Hepatic stellate cell (primary cell): ENCODE measurements at places on chromosomes 7 and 10.

DNA sequence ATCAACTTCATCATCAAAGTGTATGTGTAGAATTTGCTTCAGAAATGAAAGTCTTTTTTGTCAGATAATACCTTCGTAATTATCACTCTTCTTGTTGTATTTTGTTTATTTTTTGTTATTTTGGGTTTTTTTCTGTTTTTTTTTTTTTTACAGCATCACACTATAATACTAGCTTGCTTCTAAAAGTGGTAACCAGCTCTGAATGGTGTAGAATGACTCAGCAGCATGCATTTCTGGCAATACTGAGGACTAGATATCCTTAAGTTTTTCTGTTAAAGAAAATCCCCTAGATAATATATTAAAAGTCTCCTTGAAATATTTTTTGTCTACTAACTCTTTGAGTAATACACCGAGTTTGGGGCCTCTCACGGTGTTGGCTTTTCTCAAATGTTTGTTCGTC is 109.1 kb downstream of the LMBR1 start:
- no peak for DNase-seq

DNA sequence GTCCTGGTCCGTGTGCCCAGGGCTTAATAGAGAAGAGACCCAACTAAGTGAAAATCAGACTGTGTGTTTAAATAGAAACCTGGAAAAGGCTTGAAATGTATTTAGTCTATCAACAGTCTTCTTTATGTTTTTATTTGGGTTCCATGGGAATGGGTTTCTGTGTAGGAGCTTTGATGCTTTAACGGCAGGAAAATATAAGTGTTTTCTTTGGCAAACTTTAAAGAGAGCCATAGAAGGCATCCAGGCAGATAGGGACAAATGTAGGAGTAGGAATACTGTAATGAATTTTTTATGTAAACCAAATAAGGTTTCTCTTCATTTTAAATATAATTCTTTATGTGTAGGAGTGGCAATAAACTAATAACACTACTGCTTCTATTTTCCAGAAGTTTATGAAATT is 989.0 kb downstream of the GATA3 start:
- DNase-seq: no peak

DNA sequence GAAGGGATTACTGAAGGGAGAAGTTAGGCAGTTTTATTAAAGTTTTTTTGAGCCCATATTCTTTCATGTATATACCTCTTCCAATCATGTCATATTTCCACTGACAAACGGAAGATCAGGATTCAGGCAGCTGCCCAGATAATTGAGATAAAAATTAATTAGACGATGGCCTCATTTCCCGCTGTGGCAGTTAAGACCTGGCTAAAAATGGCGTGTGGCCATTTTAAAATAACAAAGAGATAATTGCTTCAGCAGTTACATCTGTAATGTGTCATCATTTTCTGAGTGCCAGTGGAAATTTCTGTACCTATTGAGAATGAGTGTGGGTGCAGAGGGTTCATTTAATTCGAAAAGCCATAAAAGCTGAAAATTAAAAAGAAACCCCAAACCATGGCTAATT is 215.1 kb downstream of the STK31 start:
- no peak for DNase-seq

- no peak for DNase-seq
Observed at GRCh38 chr10:75405598-75406461, 4.3 kb upstream of the ZNF503 start.

- DNase-seq: peak; percentile 65
Observed at GRCh38 chr7:5450549-5451327, 27.1 kb upstream of the TNRC18 start.

GRCh38 chr10:106577266-106577665 is 587.2 kb downstream of the SORCS1 start:
- DNase-seq: no peak

DNA sequence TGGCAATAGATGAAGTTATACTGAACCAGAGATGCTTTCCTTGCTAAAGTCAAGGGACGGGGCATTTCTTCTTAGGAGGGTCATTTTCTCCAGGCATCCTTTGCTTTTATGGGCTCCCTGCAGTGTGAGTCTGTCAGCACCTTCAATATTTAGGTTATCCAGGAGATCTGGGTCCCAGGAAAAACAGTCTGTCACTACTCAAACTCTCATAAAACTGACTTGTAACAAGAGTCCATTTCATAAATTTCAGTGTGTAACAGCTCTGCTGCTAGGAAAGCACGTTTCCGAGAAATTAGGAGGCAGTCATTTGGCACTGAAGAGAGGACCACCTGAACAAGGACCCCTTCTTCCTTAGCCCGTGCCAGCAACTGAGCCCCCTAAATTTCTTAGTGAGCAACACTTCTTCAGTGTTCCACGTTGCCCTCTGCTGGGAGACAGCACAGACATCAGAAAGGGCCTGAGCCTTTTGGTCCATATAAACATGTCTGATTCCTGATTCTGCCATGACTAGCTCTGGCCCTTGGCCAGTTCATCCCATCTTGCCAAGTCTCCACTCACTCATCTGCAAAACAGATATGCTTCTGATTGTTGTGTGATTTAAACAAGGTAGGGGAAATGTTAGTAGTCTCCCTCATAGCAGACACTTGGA is 7.2 kb downstream of the GCC1 start:
- no peak for DNase-seq

DNA sequence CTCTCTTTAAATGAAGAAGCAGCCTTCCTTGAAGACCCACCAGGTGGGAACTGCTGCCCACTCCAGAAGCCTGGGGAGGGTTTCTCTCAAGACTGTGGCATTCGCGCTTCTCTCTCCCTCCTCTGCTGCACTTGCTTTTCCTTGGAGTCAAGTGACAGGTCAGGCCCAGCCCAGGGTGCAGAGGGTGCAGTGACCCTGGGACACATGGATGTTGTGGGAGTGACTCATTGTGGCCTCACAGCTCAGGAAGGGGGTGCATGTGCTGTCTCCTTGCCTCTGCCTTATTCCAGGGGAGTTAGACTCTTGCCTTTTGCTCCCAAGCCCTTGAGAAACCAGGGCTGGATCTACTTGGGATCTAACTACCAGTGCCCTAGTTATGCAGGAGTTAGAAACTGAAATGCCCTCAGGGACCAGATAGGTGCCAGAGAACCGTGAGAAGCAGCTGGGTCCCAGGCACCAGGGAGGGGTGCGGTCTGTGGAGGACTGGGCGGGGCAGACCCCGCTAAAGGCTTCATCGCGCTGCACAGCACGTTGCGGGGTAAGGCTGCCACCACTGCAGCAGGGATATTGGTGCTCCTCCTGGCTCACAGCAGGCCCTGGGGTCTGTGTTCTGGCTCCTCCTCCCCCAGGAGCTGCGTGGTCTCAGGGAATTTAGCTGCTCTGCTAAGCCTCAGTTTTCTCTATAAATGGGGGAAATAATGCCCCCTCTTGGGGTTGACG is 11.4 kb downstream of the FAM241B start:
- no peak for DNase-seq

GRCh38 chr7:140209866-140210609 is 33.3 kb upstream of the KDM7A start:
- DNase-seq: no peak

DNA sequence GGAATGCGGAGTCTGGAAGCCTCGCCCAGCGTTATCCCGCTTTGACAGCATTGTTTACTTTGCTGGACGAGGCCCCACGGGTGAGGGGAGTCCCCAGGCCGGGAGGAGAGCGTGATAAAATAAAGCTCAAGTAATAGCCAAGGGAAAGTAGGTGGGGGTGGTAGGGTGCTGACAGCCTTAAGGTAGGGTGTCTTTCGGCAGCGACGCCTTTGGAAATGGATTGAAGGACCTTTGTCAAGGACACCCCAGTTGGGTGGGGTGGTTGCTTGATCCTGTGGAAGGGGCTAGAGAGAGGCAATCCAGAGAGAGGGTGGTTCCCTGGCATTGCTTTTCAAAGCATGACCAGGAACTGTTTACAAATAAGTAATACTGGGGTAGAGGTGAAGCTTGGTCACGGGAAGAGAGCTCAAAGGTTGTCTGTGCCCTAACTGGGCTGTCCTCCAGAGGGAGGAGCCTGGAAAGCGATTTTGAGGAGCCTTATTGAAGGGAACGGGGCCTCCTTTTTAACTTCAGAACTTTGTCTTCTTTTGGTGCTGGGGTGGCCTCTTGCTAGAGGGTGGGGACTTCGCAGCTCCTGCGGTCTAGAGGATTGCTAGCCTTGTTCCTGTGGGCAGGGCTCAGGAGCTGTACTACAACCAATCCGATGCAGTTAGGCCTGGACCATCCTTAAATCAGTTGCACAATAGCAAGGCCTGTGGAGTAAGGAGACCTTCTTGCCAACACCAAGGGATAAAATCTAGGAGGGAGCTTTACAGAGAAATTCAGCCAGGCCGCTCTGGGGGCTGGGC is 1.3 kb downstream of the EIF4EBP2 start:
- peak; percentile 86 for DNase-seq

DNA sequence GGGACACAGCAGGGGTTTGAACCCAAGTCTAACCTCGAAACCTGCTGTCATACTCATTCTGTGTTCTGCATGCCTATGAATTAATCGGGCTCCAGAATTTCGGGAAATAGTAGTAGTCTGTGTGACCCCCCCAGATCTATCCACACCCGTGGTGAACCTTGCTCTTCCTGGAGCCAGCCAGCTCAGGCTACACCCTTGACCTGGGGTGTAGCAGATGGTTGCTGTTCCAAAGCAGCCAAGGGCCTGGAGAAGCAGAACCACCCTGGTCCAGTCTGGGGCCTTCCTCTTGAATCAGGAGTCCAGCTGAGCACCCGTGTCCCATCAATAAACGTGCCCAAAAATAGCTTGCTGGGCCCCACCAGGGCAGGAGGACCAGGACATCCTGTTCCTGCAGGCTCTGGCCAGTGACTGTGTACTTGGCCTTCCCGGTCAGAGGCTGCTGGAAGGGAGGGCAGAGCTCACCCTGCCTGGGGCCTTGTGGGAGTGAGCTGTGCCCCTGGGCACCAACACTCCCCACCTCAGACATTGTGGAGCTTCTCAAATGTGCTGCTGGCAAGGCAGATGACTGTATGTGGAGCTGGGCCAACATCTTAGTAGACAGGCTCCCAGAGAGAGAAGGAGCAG is 101.2 kb upstream of the ZNF716 start:
- DNase-seq: no peak

GRCh38 chr10:61465171-61465496 is 12.0 kb upstream of the TMEM26 start:
- no peak for DNase-seq

DNA sequence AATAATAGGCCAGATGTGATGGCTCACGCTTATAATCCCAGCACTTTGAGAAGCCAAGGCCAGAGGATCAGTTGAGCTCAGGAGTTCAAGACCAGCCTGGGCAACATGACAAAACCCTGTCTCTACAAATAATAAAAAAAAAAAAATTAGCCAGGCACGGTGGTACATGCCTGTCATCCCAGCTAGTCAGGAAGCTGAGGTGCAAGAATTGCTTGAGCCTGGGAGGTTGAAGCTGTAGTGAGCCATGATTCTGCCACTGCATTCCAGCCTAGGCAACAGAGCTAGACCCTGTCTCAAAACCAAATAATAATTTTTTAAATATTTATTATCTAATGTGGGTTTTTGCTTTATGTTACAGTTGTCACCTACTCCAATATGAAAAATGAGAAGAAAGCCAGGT is 178.9 kb downstream of the ADK start:
- DNase-seq: no peak

DNA sequence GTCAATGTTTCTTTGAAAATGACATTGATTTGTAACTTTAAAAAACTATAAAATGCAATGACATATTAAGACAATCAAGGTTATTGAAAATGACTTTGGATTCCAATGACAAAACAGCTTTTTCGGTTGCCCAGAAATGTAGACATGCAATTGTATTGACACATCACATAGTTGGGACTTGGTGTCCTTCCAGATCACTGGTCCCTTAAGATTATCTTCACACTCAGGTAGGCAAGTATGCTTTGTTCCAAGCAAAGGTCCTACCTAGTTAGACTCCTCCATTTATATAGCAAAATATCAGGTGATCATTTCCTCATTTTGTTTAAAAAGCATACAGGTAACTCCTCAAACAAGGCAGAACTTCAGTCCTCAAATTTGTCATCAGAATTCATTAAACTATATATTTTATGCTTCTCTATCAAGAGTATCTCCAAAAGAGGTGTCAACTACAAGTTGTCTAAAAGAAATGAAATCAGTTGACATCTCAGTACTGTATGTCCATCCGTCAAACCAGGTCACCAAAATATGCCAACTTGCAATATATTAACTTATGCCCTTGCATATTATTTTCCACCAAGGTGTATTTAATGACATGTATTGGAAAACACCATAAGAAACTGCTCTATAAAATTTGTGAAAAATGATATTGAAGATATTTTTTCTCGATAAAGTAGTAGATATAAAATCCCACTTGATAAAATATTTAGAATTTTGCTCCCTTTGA is 64.6 kb downstream of the TSPAN12 start:
- DNase-seq: no peak

DNA sequence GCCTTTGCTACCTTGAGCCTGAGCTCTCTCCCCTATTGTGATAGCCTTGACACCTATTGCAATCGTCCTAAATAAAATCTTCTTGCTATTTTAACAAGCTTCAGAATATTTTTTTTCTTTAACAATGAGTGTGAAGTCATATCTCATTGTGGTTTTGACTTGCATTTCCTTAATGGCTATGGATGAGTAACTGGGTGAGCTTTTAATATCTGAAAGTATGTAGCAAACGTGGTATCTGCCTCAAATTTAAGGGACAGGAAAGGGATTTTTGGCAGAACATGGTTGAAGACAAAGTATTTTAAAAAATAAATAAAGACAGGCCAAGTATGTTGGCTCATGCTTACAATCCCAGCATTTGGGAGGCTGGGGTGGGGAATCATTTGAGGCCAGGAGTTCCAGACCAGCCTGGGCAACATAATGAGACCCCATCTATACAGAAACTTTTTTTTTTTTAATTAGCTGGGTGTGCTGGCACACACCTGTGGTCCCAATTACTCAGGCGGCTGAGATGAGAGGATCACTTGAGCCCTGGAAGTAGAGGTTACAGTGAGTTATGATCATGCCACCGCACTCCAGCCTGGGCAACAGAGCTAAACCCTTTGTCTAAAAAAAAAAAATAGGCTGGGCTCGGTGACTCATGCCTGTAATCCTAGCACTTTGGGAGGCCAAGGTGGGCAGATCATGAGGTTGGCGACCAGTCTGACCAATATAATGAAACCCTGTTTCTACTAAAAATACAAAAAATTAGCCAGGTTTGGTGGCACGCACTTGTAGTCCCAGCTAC is 319.3 kb upstream of the NRP1 start:
- peak; percentile 19 for DNase-seq
